Adipocyte (in vitro differentiated cells): ENCODE measurements at places on chromosomes 13 and 19.
A peak's percentile ranks its signal among the peaks of the same experiment; 100 is the strongest.

- DNase-seq, result peak; percentile 13
Observed at GRCh38 chr13:40406405-40407120, 259.9 kb downstream of the FOXO1 start.

DNA sequence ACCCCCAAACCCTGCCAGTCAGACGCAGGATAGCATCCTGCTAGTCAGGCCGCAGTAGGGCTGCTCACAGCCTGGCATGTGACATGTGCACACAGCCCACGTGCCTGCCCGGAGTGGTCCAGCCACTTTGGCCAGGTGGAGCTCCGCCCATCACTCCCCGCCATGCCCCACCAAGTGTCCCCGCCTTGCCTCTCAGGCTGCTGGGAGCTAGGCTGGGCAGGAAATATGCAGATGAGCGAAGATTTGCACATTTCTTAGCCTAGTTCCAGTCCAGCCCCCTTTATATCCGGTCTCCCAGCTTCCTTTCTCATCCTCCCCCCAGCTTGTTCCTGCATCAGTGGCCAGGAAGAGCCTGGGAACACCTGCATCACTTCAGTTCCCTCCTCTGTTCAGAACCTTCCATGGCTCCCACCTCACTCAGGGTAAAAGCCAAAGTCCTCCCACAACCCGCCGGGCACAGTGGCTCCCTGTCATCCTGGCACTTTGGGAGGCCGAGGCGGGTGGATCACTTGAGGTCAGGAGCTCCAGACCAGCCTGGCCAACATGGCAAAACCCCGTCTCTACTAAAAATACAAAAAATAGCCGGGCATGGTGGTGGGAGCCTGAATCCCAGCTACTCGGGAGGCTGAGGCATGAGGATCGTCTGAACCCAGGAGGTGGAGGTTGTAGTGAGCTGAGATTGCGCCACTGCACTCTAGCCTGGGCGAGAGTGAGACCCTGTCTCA, 2.3 kb upstream of the DOCK6 start:
- DNase-seq, result no peak

DNA sequence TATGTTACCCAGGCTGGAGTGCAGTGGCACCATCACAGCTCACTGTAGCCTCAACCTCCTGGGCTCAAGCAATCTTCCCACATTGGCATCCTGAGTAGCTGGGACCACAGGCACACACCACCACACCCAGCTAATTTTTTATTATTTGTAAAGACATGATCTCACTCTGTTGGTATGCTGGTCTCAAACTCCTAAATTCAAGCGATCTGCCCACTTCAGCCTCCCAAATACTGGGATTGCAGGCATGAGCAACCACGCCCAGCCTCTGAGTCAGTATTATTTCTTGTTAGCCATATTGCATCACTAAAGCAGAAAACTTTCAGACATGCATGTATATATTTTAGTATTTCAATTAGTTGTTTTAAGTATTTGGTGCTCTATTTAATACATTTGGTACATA, 376.4 kb downstream of the GPC6 start:
- DNase-seq, result peak; percentile 92

GRCh38 chr13:109629737-109630136, 156.6 kb downstream of the IRS2 start:
- DNase-seq, result no peak

- DNase-seq, result no peak
Observed at GRCh38 chr13:79037197-79037596, 368.9 kb downstream of the RBM26 start.

GRCh38 chr19:17762505-17763229, 11.4 kb downstream of the FCHO1 start:
- peak; percentile 60 for DNase-seq

- no peak for DNase-seq
Observed at GRCh38 chr19:17420475-17420924, 653 bp downstream of the MVB12A start.

DNA sequence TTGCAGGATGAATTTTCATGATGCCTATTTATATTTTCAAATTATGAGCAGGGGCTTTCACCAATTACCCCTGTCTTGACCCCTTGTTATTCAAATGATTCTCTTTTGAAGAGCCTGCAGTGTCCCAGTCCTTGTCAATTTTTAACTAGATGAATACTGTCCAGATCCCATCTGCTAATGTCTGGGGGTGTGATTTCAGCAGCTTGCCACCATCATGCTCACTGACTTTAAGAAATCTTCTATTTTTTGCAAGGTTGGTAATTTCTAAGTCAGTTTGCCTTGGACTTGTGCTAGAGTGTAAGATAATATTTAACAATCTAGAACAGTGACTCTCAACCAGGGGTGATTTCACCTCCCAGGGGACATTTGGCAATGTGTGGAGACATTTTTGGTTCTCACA, 106.0 kb downstream of the CACNA1A start:
- no peak for DNase-seq

- no peak for DNase-seq
Observed at GRCh38 chr13:33409673-33410510, 124.3 kb upstream of the STARD13 start.

- DNase-seq, result no peak
Observed at GRCh38 chr19:58084596-58085347, 13.3 kb downstream of the ZSCAN18 start.

- no peak for DNase-seq
Observed at GRCh38 chr19:52191389-52191788, 1.5 kb downstream of the PPP2R1A start.

DNA sequence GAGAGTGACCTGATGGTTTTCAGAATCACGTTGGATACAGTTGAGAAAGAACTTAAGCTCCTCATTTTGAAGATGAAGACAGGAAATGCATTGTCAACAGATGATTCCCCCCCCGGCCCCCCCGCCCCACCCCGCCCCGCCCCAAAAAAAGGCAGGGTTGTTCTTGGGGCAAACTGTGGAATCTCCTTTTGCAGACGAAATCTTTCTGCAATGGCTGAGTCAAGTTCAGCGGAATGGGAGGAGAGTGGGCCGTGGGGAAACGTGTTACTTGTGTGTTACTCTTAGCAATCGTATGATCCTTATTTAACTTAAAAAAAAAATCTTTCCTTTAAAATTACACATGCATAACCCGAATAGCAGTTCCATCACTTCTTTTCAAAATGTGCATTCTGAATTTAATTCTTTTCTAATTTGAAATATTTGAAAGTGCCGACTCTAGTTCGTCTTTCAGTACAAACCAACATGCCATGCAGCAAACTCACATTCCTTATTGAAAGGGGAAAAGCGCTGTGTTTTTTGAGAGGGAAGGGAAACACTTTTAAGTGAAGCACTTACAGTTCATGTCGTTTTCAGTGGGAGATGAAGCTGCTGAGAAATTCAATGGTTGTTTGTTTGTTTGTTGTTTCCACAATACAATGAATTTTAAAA, 348.5 kb upstream of the ARGLU1 start:
- peak; percentile 33 for DNase-seq

DNA sequence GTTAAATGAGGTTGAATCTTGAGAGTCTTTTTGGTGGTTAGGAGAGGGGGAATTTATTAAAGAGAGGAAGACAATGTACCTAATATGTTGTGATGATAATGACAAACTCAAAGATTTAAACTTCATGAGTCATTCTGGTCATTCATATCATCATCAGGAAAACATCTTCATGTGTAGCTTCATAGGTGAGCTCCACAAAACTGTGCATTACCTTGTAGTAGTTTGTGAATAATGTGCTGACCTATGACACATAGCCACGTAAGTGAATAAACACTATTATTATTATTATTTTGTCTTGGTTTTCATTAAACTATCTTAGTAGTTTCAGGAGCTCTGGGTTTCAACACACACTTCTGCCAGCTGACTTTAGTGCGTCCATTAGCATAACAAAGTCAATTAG, 997 bp upstream of the GPC6 start:
- DNase-seq, result no peak

DNA sequence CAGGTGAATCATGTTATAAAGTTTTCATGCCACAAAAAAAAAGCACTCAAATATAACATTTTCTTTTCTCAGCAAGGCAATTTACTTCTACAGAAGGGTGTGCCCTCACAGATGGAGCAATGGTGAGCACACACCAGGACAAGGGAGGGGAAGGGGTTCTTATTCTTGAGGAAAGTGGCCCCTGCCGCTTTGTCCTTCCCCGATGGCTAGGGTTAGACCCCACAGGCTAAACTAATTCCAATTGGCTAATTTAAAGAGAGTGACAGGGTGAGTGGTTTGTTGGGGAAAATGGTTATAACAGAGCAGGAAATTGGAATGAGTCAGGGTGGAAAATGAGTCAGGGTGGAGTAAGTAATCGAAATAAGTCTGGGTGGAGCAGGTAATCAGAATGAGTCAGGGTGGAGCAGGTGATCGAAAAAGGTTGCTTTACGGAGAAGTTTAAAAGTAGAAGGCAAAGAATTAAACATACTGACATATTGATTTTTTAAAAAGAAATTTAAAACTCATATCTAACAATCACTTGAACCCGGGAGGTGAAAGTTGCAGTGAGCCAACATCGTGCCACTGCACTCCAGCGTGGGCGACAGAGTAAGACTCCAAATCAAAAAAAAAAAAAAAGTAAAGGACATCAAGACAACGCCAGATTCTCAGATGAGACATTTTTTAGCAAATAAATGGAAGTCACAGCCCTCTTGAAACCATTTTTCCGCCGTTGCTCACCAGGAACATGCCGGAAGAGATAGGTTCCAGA, 813 bp downstream of the ZNF562 start:
- DNase-seq, result no peak

- DNase-seq, result peak; percentile 1
Observed at GRCh38 chr19:51431124-51431523, 13.7 kb upstream of the SIGLEC10 start.

DNA sequence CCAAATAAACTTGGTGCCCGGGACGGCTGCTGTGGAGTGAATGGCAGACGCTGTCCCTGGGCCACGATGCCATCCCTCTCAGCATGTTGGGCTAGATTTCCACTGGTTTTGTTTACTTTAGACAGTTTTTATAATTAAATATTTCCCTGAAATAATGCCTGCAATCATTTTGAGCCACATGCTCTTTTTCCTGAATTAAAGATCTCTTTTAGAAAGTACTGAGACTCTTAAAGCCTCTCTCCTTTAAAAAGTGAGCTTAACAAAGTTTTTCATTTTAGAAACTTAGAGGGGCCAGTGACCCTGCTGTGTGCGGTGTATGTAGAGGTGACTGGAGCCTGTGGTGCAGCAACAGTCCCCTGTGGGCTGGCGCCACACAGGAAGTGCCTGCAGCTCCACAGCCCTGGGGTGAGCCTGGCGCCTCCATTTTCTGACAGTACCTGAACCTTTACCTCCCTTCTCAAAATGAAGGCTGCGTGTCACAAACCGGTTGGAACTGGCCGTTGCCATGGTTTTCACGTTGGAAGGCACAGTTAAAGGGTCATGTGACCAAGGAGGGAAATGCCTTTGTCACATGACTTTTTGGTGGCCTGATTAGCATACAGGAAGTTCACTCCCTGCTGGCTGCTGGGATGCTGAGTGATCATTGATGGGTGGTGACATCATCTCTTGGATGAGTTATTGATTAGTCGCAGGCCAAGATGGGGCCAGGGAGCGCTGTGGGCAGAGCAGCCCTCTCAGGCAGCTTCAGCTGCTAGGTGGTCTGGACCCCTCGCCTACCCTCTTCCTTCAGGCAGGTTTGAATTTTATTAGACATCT, 26.3 kb downstream of the TSSK6 start:
- DNase-seq, result peak; percentile 90

GRCh38 chr13:110576070-110576394, 14.5 kb upstream of the RAB20 start:
- no peak for DNase-seq

DNA sequence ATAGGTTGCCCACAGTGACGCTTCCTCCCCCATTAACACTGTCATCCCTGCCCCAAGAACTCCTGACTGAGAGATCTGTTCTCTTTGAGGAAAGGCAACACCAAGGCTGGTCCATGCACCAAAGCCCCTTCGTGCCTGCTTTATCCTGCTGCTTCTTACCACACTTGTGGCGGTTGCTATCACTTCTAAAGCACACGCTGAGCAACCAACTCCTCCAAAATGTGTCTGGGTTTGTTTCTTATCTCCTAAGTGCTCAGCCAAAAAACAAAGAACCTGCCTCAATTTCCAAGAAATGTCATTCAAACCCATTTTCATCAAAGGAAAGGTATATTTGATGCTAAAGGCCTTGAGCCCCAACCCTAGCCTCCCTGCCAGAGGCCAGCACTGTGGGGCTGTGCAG, 14.6 kb downstream of the ATP7B start:
- DNase-seq, result no peak

- DNase-seq, result peak; percentile 78
Observed at GRCh38 chr19:54448040-54448773, 792 bp upstream of the LENG8 start.

DNA sequence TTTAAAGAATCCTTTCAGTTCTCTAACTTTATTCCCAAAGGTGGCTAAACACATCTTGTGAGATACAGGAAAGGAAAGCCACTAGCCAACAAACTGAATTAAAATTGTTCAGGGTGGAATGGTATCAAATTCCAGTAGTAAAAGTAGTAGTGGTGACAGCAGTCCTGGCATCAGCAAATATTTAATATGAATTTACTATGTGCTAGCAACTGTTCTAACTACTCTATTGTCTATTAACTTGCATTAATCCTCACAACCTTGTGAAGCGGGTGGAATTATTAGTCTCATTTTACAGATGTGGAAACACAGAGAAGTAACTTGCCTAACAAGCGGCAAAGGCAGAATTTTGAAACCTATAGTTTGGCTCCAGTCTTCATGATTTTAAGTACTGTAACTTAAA, 130.1 kb downstream of the KLF12 start:
- DNase-seq, result no peak

DNA sequence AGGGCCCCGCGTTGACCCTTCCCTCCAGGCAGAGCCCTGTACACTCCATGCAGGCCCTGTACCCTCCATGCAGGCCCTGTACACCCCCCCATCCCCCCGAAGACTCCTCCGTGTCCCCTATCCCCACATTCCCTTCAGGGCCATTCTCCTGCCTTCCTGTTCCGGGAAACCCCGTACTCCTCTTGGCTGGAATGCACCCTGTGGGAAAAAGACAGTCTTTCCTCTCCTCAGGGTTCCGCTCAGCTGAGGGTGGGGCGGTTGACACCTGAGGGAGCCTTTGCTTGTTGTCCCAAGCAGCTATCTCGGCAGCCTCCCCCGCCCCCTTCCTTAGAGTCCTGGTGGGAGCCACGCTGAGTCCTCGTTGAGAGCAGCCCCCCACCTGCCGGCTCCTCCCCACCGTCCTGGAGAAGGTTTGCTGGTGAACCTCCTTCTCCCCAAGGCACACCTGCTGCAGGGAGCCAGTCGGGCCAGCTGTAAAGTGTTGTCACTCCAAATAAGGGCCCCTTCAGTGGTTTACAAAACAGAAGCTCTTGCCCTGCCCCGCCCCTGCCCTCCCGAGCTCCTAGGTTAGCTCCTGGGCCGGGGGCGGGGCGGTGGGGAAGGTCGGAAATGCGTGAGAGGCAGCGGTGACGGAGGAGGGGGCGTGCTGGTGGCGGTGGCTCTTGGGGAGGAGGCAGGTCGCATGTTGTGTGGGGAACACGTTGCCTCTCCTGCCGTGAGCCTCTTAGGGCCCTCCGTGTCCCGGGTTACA, 1.5 kb downstream of the GNA11 start:
- DNase-seq, result peak; percentile 41

GRCh38 chr19:33379151-33379829, 5.8 kb downstream of the CEBPG start:
- DNase-seq, result no peak

DNA sequence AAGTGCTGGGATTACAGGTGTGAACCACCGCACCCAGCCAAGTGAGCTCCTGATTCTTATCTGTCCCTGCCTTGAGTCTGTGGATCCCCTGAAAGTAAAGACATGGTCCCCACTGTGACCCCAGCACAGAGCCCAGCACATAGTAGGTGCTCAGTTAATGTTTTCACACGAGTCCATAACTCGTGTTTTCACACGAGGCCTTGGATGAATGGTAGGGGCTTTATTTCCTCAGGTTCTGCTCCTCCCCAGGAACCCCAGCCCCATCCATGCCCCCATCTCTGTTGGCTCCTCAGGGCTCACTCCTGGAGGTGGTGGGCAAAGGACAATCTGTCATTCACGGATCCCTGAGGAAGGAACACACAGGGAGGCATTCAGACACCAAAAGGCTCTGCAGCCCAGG, 23.6 kb upstream of the PDE4C start:
- DNase-seq, result no peak
